ENCODE measurements at places on chromosomes 4 and X. TPM values are rescaled to one million over a fixed set of nuclear protein-coding genes. Genes with fewer than 3 reads are reported as not detected.

The PRRG3 gene
- total RNA-seq = 1.9 TPM

The ZNF518B gene
- 19.2 TPM for total RNA-seq

- H3K4me3 ChIP-seq = no peak overlapping the region
- no peaks in the 10 kb centered on the region for H3K4me1 ChIP-seq
- no peaks in the 10 kb centered on the region for H3K36me3 ChIP-seq
- DNase-seq = no peak
- H3K27ac ChIP-seq = no peak overlapping the region
- no peaks in the 10 kb centered on the region for H3K27me3 ChIP-seq
Measured at GRCh38 chr4:141457653-141458052, 178.7 kb upstream of the IL15 start.

The AMBN gene
- total RNA-seq = not detected

DNA sequence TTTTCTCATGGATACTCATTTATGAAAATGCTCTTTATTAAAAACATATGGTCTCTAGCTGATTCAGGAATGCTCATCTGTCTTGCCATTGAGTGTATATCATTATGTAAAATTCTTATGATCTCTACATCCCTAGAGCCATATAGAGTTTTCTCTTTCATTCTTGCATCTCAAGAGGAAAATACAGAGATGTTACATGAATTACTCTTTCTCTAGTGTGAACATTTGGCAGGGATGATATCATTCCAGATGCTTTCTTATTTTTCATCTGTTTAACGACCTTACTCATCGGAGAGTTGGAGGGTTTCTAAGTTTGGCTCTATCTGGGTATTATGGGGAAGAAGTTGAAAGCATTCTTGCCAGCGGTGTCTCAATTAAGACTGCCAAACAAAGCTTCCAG, 202.9 kb upstream of the SLC7A11 start:
- no peak overlapping the region for H3K4me3 ChIP-seq
- no peak for DNase-seq
- H3K27ac ChIP-seq = no peak overlapping the region
- no peaks in the 10 kb centered on the region for H3K4me1 ChIP-seq
- H3K36me3 ChIP-seq = no peaks in the 10 kb centered on the region

DNA sequence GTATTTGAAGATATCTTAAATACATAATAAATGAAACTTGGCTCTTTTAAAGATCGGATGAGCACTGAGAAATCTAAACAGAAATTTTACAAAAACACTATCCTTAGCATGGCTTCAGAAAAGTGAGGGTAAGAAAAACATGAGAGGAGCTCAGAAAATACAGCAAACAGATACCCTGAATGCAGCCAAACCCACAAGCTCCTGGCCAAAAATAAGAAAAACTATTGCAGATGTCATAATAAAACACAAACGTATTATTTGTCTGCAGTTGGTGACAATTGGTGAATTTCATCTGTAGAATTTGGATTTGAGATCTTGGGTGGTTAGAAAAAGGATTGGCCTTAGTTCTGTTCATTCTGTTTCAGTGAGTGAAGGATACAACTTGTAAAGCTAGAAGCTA, 603.9 kb downstream of the INPP4B start:
- no peak overlapping the region for H3K4me3 ChIP-seq
- DNase-seq = no peak
- no peaks in the 10 kb centered on the region for H3K4me1 ChIP-seq
- no peaks in the 10 kb centered on the region for H3K27me3 ChIP-seq
- no peaks in the 10 kb centered on the region for H3K36me3 ChIP-seq
